Adipose tissue (tissue), 3 donors: ENCODE measurements at places on chromosomes 5 and 9. TPM values are rescaled to one million over a fixed set of nuclear protein-coding genes. Genes with fewer than 3 reads are reported as not detected.

The DNAH5 gene
- 0.85 TPM for polyA plus RNA-seq

The KLF9 gene
- polyA plus RNA-seq = 115 TPM

The TNC gene
- polyA plus RNA-seq = 0.45 TPM

The ADRB2 gene
- 12.0 TPM for polyA plus RNA-seq

The GALNT12 gene
- polyA plus RNA-seq = 4.5 TPM

The CFAP157 gene
- 0.41 TPM for polyA plus RNA-seq

The IQGAP2 gene
- 5.6 TPM for polyA plus RNA-seq

The CAMK4 gene
- 0.43 TPM for polyA plus RNA-seq

The HCN1 gene
- polyA plus RNA-seq = 0.01 TPM

The SLC34A3 gene
- polyA plus RNA-seq = 0.06 TPM

The PFN3 gene
- not detected for polyA plus RNA-seq
